ENCODE measurements at places on chromosomes 16 and 17. TPM values are rescaled to one million over a fixed set of nuclear protein-coding genes. Genes with fewer than 3 reads are reported as not detected.

Gene DCAF7
- total RNA-seq: 89.6 TPM

Gene JMJD6
- 36.6 TPM for total RNA-seq

Gene KCNJ2
- total RNA-seq: 15.5 TPM

Gene HAPSTR1
- total RNA-seq: 60.1 TPM

Gene SLFN14
- total RNA-seq: not detected

Gene RAMP2
- total RNA-seq: 106 TPM

Gene ZSCAN10
- not detected for total RNA-seq

Gene MYL4
- 2.0 TPM for total RNA-seq

Gene ADPRM
- total RNA-seq: 7.9 TPM

Gene TSPOAP1
- not detected for total RNA-seq

Gene NLGN2
- 29.2 TPM for total RNA-seq

Gene DNAI2
- total RNA-seq: not detected

Gene HOXB6
- total RNA-seq: 27.4 TPM

Gene TMEM98
- total RNA-seq: 83.6 TPM

Gene KRT34
- not detected for total RNA-seq

Gene ALOX15B
- total RNA-seq: not detected

Gene TBC1D28
- not detected for total RNA-seq

Gene NHERF2
- 71.2 TPM for total RNA-seq

Gene CBX2
- total RNA-seq: 20.0 TPM

Gene MFSD6L
- total RNA-seq: not detected

Gene EFNB3
- total RNA-seq: 1.1 TPM

Gene NUDT7
- 6.2 TPM for total RNA-seq

Gene NAA60
- 42.9 TPM for total RNA-seq

Gene GFAP
- total RNA-seq: not detected

Gene SGF29
- total RNA-seq: 17.6 TPM

Gene TBC1D3K
- total RNA-seq: not detected

Gene TEDC2
- 15.2 TPM for total RNA-seq

Gene MT1A
- 8.4 TPM for total RNA-seq

Gene ABCC6
- 0.95 TPM for total RNA-seq

Gene HNF1B
- not detected for total RNA-seq

Gene NPTX1
- total RNA-seq: not detected

Gene COL1A1
- total RNA-seq: 0.07 TPM

Gene LRRC36
- 2.4 TPM for total RNA-seq

Gene OR1F1
- total RNA-seq: not detected

Gene HS3ST2
- total RNA-seq: not detected

Gene C1QTNF1
- total RNA-seq: 4.0 TPM

Gene MT1E
- total RNA-seq: 201 TPM

Gene GCGR
- not detected for total RNA-seq

Gene KRTAP2-3
- not detected for total RNA-seq

Gene SLC16A5
- 17.4 TPM for total RNA-seq

Gene SULT1A2
- not detected for total RNA-seq

Gene CA7
- not detected for total RNA-seq

Gene INCA1
- 0.71 TPM for total RNA-seq

Gene ZNF830
- total RNA-seq: 15.0 TPM

Gene ACAP1
- total RNA-seq: not detected

Gene TBC1D3C
- total RNA-seq: not detected

Gene OR1E2
- not detected for total RNA-seq
